Tibial nerve (tissue), 4 donors: ENCODE measurements at places on chromosomes 5 and 9. TPM values are rescaled to one million over a fixed set of nuclear protein-coding genes. Genes with fewer than 3 reads are reported as not detected.

DNA sequence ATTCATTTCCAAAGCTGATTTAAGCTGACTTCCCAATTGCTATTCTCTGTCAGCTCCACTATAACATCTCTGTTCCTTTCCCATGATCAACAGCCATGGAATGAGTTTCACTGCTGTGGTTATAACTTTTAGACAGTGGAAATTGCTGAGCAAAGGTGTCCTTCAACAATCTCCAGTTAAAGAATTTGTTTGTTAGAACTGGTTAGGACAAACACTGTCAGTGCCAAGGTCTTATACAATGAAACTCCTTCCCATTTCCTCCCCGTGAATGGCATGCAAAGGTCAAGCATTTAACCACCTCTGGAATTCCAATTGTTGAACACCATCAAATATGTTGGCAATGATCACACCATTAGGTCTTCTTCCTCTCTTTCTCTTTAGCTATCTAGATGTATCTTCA lies 45.7 kb upstream of the GHR start:
- H3K4me1 ChIP-seq = no peaks in the 10 kb centered on the region
- H3K27me3 ChIP-seq = no peaks in the 10 kb centered on the region
- no peak overlapping the region for H3K4me3 ChIP-seq
- no peaks in the 10 kb centered on the region for H3K36me3 ChIP-seq
- no peak for DNase-seq
- no peak overlapping the region for H3K27ac ChIP-seq

DNA sequence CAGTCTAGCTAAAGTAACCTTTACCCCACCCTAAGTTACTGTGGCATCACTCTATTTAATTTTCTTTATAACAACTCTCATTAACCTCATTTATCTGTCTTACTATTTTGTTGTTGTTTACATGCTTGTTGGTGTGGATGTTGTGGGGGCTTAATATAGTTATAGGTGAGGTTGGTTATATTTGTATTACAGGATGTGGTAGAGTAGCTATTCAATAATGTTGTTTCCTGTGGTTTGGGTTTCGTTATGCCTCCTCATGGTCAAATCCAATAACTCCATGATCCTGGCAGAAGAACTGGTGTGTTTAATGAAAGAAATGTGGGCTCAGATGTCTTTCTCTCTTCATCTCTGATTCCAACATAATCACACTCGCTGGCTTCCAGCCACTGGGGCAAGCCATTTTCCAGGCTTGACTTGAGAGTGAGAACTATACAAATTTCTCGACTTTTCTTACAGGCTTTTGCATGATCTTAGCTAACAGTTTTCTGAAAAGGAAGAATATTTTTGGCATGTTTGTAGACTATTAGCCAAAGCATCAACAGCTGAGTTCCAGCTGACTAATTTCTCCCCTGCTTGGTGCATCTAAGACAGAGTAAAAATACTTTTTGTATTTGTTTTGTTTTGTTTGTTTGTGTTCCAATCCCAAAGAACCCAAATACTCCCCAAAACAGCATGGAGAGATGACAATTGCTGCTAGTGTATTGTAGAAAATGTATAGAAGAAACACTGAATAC lies 303.7 kb upstream of the PAPPA start:
- H3K27me3 ChIP-seq = no peaks in the 10 kb centered on the region
- H3K4me3 ChIP-seq = no peak overlapping the region
- no peaks in the 10 kb centered on the region for H3K4me1 ChIP-seq
- H3K36me3 ChIP-seq = no peaks in the 10 kb centered on the region

DNA sequence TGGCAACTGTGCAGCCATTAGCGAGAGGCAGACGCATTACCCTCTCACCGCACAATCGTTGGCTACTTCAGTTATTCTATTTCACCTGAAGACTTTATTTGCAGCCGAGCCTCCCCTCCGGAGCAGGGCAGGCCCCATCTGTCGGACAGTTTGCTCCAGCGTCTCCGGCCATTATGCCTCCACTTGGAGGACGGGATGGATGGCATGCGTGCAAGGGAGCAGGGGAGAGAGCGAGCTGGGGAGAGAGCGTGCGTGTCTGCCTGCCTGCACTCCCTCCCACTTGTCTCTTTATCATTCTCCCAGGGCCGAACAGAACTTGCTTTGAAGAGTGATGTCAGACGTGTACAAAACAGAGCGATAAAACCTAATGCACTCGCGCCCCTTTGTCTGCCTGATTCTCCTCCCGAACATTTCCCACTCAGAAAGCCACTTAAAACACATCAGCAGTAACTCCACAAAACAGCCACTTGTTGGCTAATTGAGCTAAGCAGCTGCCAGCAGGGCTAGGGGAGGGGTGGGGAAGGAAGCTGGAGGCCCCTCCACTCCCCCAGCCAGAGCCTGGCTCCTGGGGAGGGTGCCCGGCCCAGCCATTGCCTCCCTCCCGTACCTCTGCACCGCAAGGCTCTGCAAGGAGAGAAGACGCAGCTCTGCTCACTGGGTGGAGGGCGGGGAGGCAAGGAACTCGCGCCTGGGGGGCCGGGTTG lies 43.4 kb upstream of the FUBP3 start:
- no peaks in the 10 kb centered on the region for H3K4me1 ChIP-seq
- no peak overlapping the region for H3K27ac ChIP-seq
- H3K36me3 ChIP-seq = no peaks in the 10 kb centered on the region
- no peaks in the 10 kb centered on the region for H3K27me3 ChIP-seq

DNA sequence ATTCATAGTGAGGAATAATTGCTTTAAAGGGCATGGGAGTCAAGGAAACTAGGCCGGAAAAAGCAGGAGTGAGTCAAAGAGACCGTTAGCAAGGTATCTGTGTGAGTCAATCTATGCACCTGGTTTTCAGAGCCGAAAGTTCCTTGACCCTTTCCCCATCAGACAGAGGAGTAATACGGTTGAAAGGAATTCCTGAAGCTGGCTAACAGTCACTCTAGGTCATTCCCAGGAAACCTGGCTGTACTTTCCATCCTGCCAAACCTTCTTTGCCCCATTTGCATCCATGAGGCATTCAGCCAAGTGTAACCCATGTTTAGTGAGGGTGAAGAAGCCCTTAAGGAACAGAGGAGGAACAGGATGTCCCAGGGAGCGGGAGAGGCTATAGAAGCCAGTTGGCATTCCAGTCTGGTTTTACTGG lies 16.2 kb downstream of the RBM18 start:
- no peaks in the 10 kb centered on the region for H3K36me3 ChIP-seq
- no peak for DNase-seq
- H3K4me3 ChIP-seq = no peak overlapping the region

- no peak overlapping the region for H3K27ac ChIP-seq
- no peak overlapping the region for H3K4me3 ChIP-seq
- no peaks in the 10 kb centered on the region for H3K4me1 ChIP-seq
- no peak for DNase-seq
Measured at GRCh38 chr5:74648835-74649293, 8.3 kb upstream of the ENC1 start.

DNA sequence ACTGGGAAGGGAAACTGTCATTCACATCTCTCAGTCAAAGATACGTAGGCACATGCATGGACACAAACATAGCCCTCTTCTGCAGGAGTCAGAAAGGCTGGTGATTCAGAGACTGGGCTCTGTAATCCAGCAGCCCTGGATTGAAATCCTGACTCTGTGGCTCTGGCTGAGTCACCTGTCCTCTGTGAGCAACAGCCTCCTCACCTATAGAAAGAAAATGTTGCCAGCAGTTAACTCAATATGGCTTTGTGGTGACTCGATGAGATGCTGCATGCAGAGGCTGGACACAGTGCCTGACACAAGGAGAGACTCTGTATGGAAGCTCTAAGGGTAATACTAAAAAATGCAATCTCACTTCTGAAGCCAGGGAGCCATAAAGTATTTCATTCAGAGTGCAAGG lies 23.9 kb upstream of the CDKN2AIPNL start:
- H3K36me3 ChIP-seq = no peaks in the 10 kb centered on the region
- no peaks in the 10 kb centered on the region for H3K27me3 ChIP-seq
- H3K4me1 ChIP-seq = peaks cover 30% of the 10 kb centered on the region
- H3K4me3 ChIP-seq = no peak overlapping the region

DNA sequence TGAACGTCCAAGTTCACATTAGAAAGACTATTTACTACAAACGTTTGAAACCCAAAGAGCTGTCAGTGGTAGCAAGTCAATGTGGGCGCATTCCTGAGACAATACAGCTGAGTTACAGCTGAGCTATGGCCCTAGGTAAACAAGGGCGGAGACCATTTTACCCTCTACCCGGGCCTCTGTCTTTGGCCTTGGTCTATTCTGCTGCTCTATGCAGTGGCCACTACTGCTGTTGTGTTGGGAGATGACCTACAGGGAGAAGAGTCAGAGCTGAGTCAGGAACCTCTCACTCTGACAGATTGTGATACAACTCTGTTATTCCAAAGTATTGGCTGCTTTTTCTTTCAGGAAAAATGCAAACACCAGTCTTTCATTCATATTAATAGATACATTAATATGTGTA lies 700.6 kb downstream of the SEMA5A start:
- H3K27ac ChIP-seq = no peak overlapping the region
- DNase-seq = no peak

GRCh38 chr5:318931-319601 lies 2.4 kb upstream of the AHRR start:
- H3K4me1 ChIP-seq = peaks cover 12% of the 10 kb centered on the region
- H3K4me3 ChIP-seq = no peak overlapping the region
- peaks cover 8% of the 10 kb centered on the region for H3K36me3 ChIP-seq
- H3K27me3 ChIP-seq = peaks cover 52% of the 10 kb centered on the region

GRCh38 chr9:116288658-116289057 lies 135.1 kb downstream of the PAPPA start:
- no peak overlapping the region for H3K27ac ChIP-seq
- H3K4me3 ChIP-seq = no peak overlapping the region
- no peaks in the 10 kb centered on the region for H3K36me3 ChIP-seq
- no peak for DNase-seq
- no peaks in the 10 kb centered on the region for H3K27me3 ChIP-seq
- no peaks in the 10 kb centered on the region for H3K4me1 ChIP-seq

DNA sequence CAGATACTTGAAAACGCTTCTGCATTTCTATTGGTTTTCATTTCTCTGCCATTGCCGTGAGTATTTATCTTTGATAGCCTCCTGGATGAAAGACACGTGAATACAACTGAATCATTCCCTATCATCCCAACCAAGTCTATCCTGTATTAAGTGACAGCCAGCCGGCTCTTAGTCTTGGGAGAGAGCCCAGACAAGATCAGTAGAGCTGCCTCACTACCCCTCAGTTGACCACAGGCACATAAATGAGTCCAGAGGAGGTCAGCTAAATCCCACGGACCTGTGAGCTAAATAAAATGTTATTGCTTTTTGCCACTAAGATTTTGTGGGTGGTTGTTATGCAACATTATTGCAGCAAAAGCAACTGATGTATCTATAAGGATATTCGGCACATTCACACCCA lies 639.0 kb upstream of the ACO1 start:
- H3K4me3 ChIP-seq = no peak overlapping the region
- no peaks in the 10 kb centered on the region for H3K27me3 ChIP-seq
- no peaks in the 10 kb centered on the region for H3K36me3 ChIP-seq
- no peak for DNase-seq
- no peak overlapping the region for H3K27ac ChIP-seq

GRCh38 chr5:56302027-56302426 lies 68.9 kb upstream of the ANKRD55 start:
- no peaks in the 10 kb centered on the region for H3K4me1 ChIP-seq
- no peak overlapping the region for H3K27ac ChIP-seq
- H3K4me3 ChIP-seq = no peak overlapping the region
- DNase-seq = no peak
- H3K36me3 ChIP-seq = no peaks in the 10 kb centered on the region

DNA sequence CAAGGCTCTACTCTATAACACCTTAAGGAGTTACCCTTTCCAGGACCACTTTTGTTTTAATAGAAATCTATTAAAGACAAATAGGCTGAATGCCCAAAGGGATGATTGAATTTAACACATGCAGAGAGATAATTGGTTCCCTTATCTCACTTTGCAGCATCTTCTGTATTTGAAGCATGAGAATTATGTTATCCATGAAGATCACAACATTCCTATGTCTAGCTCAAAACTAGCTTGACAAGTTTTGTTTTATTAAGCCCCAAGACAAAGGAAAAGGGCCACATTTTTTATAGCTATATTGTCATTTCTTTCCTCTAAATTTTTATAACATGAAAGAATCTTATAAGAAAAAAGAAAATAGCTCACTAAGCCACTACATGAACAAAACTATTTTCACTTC lies 57.9 kb upstream of the FTMT start:
- H3K36me3 ChIP-seq = no peaks in the 10 kb centered on the region
- H3K4me3 ChIP-seq = no peak overlapping the region
- no peak overlapping the region for H3K27ac ChIP-seq
- no peaks in the 10 kb centered on the region for H3K4me1 ChIP-seq
- no peaks in the 10 kb centered on the region for H3K27me3 ChIP-seq
- DNase-seq = no peak

DNA sequence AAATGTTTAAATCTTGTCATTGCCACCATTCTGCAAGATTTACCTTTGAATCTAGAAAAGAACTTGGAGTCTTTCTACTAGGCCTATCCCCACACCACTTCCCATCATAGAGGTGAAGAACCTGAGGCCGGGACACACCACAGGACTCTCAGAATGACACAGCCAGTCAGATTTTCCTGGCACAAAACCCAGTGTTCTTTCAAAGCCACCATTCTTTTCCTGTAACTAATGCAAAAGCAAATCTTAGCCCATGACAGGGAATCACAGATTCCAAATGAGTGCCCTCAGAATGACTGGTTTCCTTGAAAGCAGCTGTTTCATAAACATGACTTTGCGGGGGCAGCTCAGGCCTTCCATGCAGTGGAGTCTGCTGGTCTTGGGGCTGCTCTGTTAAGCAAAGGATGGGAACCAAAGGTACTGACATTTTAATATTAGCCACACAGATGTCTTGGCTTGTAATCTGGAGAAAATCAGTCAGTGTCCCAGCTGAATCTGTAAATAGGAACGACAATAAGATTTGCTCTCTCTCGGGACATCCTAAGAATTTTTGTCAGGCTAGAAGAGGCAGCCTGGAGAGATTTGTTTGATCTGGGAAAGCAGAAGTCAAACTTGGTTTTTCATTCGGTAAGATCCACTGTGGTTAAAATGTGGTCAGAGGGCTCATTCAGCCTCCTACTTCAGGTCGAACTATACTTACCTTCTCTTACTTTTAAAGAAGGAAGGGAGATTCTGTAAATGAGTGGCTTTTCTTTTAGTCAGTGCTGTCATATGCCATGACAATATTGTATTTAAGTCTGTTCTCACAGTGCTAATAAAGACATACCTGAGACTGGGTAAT lies 115.1 kb downstream of the PALM2AKAP2 start:
- H3K4me1 ChIP-seq = no peaks in the 10 kb centered on the region
- H3K27me3 ChIP-seq = no peaks in the 10 kb centered on the region
- no peak overlapping the region for H3K4me3 ChIP-seq
- DNase-seq = no peak

GRCh38 chr5:98179791-98180755 lies 593.4 kb upstream of the RGMB start:
- no peak for DNase-seq
- H3K36me3 ChIP-seq = no peaks in the 10 kb centered on the region
- H3K27me3 ChIP-seq = no peaks in the 10 kb centered on the region
- no peak overlapping the region for H3K27ac ChIP-seq
- H3K4me1 ChIP-seq = no peaks in the 10 kb centered on the region

DNA sequence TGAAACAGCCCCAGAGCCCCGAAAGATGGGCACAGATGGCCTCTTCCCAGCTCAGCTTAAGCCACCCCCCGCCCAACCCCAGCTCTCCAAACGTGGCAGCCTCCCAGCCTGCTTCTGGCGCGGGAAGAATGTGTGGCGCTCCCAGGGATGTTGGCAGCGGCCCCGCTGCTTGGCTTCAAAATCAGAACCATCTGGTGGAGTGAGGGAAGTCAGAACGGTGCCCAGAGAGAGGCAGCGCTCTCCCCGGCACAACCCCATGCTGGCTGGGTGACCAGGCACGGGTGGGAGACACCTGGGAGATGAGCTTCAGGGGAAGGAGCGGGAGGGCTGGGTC lies 72.7 kb upstream of the ORM1 start:
- H3K27me3 ChIP-seq = no peaks in the 10 kb centered on the region
- no peaks in the 10 kb centered on the region for H3K36me3 ChIP-seq
- no peak overlapping the region for H3K27ac ChIP-seq

The LCN15 gene
- total RNA-seq = not detected

The GCNT4 gene
- 0.98 TPM for total RNA-seq

The KCNV2 gene
- total RNA-seq = not detected

The PAPPA gene
- 8.1 TPM for total RNA-seq

The C9orf153 gene
- total RNA-seq = 0.66 TPM
